ENCODE measurements at places on chromosomes 12 and 14. TPM values are rescaled to one million over a fixed set of nuclear protein-coding genes. Genes with fewer than 3 reads are reported as not detected.
A peak's percentile ranks its signal among the peaks of the same experiment; 100 is the strongest.

GRCh38 chr12:51009056-51009440 is 17.1 kb downstream of the SLC11A2 start:
- peak; percentile 86 for DNase-seq

GRCh38 chr12:63995512-63995911 is 151.0 kb downstream of the SRGAP1 start:
- DNase-seq: no peak

- DNase-seq: peak; percentile 72
These were observed 27.5 kb downstream of the SLC25A29 start for GRCh38 chr14:100278702-100279101.

- peak; percentile 52 for DNase-seq
These were observed 197.5 kb downstream of the STXBP6 start for GRCh38 chr14:24852312-24853060.

DNA sequence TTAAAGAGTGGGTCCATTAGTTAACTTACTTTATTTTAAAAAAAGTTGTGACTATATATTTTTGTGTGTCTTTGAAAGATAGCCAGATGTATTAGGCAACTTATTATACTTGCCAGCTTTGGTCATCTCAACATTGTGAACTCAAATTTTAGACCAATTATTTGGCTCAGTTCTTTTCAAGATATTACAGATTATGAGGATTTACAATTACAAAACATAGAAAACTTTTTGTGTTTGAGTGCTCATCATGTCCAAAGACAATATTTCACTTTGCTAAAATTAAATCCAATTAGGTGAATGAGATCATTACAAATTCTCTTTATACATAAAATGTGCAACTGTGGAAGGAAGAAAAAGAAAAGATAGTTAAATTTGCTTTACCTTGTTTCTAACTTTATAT is 18.3 kb upstream of the PDE3A start:
- DNase-seq: no peak

GRCh38 chr12:24649634-24650033 is 299.3 kb downstream of the BCAT1 start:
- no peak for DNase-seq

DNA sequence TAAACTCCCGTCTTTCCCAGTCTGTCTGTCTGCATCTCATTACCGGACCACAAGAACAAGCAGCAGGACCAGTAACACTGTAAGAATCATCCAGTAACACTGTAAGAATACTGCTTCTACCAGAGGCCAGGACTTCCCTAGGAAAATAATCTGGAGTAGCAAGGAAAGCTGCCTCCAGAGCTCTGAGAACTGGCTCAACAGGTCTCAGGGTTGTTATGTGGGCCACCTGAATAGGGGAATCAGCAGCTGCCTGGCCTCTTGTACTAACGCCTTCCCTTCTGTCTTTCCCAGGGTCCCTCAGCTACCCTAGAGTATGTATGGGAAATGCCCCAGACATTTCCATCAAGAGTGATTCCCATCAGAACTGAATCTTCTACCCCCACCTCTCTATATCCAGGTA is 954 bp upstream of the SLC39A2 start:
- DNase-seq: no peak

GRCh38 chr12:114073076-114073475 is 107.0 kb upstream of the RBM19 start:
- no peak for DNase-seq

DNA sequence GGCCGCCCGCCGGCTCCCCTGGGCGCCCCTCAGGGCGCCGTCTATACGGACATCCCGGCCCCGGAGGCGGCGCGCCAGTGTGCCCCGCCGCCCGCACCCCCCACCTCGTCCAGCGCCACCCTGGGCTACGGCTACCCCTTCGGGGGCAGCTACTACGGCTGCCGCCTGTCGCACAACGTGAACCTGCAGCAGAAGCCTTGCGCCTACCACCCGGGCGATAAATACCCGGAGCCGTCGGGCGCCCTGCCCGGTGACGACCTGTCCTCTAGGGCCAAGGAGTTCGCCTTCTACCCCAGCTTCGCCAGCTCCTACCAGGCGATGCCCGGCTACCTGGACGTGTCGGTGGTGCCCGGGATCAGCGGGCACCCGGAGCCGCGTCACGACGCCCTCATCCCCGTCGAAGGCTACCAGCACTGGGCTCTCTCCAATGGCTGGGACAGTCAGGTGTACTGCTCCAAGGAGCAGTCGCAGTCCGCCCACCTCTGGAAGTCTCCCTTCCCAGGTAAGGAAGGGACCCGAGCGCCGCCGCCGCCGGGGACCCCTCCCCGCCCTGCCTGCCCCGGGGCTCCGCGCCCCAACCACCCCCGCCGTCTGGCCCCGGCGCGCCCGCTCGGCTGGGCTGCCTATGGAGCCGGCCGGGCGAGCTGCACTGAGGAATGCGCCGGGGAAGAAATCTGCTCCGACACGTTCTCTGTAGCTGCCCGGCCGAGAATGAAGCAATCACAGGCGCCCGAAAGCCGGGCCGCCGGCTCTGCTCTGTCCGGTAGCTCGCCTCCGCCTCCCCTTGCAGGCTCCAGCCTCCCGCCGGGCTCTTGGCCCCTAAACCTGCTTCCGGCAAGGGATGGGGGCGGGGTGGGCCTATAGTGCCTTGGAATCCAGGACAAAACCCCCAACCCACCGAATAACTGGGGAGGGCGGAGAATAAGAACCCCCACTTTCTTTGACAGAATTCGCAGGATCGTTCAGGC is 794 bp downstream of the HOXC13 start:
- DNase-seq: no peak

- peak; percentile 55 for DNase-seq
These were observed 778 bp downstream of the TCP11L2 start for GRCh38 chr12:106303202-106303820.

GRCh38 chr12:94689646-94690036 is 39.3 kb upstream of the TMCC3 start:
- no peak for DNase-seq

- DNase-seq: no peak
These were observed 25.7 kb upstream of the COCH start for GRCh38 chr14:30848449-30849240.

- no peak for DNase-seq
These were observed 896.4 kb downstream of the BCL11B start for GRCh38 chr14:98375566-98375965.

GRCh38 chr12:96258104-96258961 is 64.2 kb downstream of the ELK3 start:
- peak; percentile 28 for DNase-seq

DNA sequence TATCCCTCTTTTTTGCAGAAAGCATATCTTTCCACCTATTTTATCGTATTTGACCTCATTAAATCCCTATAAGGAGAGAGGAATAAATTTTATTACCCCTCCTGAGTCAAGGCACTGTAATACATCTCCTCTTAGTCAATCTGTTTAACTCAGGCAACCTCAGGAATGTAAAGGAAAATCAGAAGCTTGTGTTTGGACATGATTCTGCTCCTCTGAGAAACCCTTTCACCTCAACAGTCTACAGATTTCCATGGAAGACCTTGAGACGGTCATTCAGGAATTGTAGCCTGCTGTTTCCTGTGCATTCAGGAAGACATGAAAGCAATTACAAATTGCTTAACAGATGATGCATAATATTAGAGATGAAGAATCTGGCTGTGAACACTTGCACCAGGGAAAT is 360.8 kb downstream of the PAWR start:
- DNase-seq: no peak

- no peak for DNase-seq
These were observed 88.5 kb downstream of the GXYLT1 start for GRCh38 chr12:42056130-42056529.

DNA sequence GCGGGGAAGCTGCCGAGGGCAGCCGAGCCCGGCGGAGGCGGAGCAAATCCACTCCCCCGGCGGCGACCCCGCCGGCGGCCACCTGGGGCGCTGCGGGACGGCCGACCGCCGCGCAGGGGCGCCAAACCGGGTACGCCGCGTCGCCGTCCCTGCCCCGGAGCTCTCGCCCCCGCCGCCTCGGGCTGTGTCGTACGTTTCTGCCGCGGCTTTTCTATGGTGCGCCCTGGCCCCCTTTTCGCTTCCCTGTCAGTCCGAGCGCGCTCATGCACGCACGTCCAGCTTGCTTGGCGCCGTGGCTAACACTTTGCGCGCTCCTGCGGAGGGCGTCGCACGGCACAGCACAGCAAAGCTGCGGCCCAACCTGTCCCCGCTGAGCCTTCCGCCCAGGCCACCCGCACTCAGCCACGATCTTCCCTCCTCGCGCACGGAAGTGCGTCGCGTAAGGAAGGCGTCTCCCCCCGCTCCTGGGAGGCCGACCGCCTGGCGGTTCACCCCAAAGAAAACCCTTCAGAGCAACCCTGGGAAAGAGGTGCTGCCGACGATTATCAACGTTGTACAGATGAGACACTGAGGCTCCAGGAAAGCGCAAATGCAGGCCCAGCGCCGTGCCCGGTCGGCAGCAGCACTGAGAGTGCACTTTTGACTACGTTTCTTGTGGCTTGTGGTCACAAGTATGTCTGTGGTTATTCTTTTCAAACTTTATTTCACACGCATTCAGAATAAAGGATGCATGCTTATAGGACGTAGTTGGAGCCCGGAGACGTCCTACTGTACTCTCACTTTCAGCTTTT is at the start of gene HECTD1:
TSS of gene HECTD1 (minus strand) at position 39 of the 791 bp plus-strand sequence. CDS start 1,857 bp downstream, outside the sequence.
- peak; percentile 77 for DNase-seq

DNA sequence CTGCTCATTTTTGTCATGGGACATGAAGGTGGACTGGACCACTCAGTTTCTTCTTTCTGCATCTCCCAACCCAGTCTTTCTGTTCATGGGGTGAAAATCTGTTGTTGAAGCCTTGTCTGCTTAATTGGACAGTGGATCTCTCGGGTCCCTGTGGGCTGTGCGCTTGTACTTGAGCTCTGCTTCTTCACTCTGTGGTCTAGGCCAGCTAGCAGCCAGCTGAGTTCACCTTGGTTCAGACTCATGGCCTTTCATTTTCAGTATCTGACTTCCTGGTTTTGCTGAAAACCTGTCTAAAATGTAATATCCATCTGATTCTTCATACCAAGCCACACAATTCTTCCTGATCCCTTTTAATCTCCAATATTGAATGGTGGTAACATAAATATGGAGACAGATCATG is 117.2 kb downstream of the LRRK2 start:
- no peak for DNase-seq

DNA sequence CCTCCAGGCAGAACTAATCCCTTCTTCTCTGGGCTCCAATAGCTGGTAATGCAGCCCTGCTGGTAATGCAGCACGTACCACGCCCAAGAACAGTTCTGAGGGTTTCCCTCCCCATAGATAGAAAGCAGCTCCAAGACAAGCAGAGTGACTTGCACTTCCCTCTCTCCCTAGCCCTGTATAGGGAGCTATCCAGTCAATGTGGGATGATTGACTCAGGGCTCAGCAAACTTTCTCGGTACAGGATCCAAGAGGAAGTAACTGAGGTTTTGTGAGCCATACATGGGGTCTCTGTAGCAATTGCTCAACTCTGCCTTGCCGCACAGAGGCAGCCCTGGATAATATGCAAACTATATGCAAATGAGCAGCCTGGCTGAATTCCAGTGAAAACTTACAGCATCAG is 15.5 kb upstream of the FKBP4 start:
- DNase-seq: no peak

DNA sequence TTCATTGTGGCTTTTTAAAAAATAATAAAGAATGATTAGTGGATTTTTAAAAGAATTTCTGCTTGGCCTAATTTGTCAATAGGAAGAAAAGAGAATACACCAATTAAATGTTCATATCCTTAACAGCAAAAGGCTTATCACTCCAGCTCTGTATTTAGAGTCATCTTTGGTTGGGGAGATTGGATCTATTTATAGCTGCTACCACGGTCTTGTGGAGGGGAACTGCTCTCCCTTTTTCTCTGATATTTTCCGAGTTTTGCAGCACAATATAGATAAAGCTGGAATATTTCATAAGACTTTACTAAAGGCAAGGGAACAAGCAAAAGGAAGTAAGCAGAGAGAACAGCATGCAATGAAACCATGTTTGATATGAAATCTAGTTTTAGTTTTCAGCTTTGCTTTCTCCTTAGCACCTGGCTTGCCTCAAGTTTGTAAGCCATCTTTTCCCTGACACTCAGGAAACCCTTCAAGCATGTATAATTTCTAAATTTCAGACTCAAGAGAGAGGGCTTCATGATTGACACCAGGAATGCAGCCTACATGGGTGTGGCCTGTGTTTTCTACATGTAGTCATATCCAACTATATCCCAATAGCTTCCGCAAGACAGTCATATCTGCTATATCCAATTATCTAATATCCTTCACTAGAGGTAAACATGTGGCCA is 35.2 kb downstream of the BRMS1L start:
- no peak for DNase-seq

GRCh38 chr12:41051954-41052353 is 136.2 kb upstream of the PDZRN4 start:
- no peak for DNase-seq

DNA sequence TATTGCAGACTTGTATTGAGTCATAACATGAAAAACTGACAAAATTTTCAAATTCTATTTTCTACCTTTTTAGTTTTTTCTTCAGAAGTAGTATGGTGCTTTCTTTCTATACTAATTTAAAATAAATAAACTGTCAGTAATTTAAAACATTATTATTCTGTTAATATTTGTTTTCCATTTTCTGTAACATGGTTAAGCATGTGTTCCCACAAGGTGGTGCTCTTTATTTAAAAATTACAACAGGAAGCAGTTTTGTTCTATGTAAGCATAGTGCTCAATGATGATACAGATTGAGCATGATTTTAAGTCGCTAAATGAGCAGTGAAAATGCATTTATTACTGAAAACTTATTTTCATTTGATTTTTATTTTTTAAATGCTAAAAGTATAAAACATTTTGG is 114.6 kb downstream of the PPFIA2 start:
- peak; percentile 68 for DNase-seq

GRCh38 chr12:188910-189621 is 24.9 kb downstream of the SLC6A12 start:
- DNase-seq: peak; percentile 50

GRCh38 chr12:132422381-132423043 is 67.4 kb upstream of the FBRSL1 start:
- no peak for DNase-seq

GRCh38 chr12:56338308-56339157 is at the start of gene IL23A:
Gene IL23A, plus strand, starts transcription at chr12:56338884. Its CDS starts 161 bp downstream, at chr12:56339045.
- DNase-seq: no peak

The IAPP gene
- not detected for total RNA-seq

The ANKRD33 gene
- not detected for total RNA-seq

The BICDL1 gene
- total RNA-seq: 7.7 TPM

The SIVA1 gene
- total RNA-seq: 111 TPM

The FKBP11 gene
- total RNA-seq: 12.2 TPM

The SLC5A8 gene
- total RNA-seq: 0.08 TPM

The HSPB8 gene
- total RNA-seq: 32.6 TPM

The SRRM4 gene
- total RNA-seq: not detected

The DUSP16 gene
- 15.1 TPM for total RNA-seq

The KRT78 gene
- total RNA-seq: not detected

The NUP107 gene
- 75.4 TPM for total RNA-seq

The KCNC2 gene
- not detected for total RNA-seq

The AQP6 gene
- not detected for total RNA-seq

The KRT81 gene
- total RNA-seq: 0.16 TPM
